ENCODE measurements at places on chromosomes 16 and 17.

- DNase-seq = no peak
These were observed 36.5 kb downstream of the FANCA start for GRCh38 chr16:89779909-89780305.

DNA sequence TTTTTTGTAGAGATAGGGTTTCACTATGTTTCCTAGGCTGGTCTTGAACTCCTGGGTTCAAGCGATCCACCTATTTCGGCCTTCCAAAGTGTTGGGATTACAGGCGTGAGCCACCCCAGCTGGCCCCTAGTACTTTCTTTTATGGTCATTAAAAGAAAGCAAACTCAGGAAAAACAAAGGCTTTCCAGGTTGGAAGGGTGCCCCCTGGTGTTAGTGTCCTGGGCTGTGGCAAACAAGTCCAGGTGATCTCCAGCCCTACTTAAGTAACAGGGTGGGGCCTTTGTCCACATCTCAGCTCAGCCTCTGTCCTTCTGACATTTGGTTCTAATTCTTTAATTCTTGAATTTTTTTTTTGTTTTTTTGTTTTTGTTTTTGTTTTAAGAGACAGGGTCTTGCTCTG lies 6.9 kb downstream of the IGFBP4 start:
- peak; percentile 37 for DNase-seq

- no peak for DNase-seq
These were observed 115.0 kb downstream of the RAP1GAP2 start for GRCh38 chr17:2911035-2911754.

GRCh38 chr16:57764341-57765159 lies 29.0 kb downstream of the KATNB1 start:
- DNase-seq = peak; percentile 29

DNA sequence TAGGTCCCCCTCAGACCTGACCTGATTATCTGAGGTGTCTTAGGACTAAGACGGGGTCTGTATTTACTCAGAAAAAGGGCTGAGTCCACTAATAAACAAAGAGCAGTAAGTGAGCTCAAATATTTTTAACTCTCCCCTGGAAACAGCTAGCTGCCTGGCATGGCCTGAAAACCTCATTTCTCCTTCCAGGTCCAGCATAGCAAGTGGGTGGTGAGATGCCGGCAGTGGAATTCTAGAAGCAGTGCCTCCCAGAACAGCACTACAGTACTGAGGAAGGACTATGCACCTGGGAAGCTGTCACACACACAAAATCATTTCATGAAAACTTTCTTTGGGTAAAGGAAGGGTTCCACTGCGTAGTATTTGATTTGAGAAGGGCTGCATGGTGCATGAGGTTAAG lies 29.5 kb upstream of the CFAP20 start:
- DNase-seq = no peak
